Globus pallidus (tissue), 1 donor: ENCODE measurements at places on chromosomes 16 and 17.

- DNase-seq, result no peak
These were observed 12.0 kb upstream of the TRPV1 start for GRCh38 chr17:3621146-3621720.

- DNase-seq, result no peak
These were observed 61.9 kb upstream of the RBBP6 start for GRCh38 chr16:24477492-24477891.

- peak; percentile 55 for DNase-seq
These were observed at the start of gene SLC12A4 for GRCh38 chr16:67968400-67969253. SLC12A4 (minus strand) TSS chr16:67968637; CDS start chr16:67968553, 84 bp downstream.

DNA sequence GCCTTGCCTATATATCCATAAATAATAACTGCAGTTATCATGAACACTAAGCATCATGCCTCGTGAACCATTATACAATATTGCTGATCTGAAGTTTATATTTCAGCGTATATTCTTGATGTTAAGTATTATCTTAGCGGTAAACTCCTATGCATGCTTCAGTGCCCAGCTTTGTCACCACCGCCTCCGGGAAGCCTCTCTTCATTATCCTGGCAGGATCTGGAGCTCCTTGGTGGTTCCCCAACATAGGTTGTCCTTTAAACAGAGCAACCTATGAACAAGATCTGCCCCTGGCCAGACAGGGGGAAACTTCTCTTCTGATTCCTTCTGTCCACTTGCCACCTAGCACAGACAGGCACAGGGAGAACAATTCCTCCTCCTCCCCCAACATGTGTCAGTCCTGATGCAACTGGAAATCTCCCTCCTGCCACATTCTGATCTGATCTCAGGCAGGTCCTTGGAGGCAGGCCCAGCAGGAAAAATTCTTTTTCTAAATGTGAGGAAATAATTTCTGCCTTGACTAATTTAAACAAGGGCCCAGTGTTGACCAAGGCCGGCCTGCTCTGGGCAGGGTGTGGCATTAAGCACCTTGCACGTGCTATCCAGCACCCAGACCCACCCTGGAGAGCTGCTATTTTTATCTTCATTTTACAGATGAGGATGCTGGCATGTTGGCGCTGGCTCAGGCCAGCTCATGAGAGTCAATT is 22.4 kb downstream of the SPNS2 start:
- DNase-seq, result no peak

GRCh38 chr16:46932802-46933201 is 40.7 kb downstream of the DNAJA2 start:
- no peak for DNase-seq

DNA sequence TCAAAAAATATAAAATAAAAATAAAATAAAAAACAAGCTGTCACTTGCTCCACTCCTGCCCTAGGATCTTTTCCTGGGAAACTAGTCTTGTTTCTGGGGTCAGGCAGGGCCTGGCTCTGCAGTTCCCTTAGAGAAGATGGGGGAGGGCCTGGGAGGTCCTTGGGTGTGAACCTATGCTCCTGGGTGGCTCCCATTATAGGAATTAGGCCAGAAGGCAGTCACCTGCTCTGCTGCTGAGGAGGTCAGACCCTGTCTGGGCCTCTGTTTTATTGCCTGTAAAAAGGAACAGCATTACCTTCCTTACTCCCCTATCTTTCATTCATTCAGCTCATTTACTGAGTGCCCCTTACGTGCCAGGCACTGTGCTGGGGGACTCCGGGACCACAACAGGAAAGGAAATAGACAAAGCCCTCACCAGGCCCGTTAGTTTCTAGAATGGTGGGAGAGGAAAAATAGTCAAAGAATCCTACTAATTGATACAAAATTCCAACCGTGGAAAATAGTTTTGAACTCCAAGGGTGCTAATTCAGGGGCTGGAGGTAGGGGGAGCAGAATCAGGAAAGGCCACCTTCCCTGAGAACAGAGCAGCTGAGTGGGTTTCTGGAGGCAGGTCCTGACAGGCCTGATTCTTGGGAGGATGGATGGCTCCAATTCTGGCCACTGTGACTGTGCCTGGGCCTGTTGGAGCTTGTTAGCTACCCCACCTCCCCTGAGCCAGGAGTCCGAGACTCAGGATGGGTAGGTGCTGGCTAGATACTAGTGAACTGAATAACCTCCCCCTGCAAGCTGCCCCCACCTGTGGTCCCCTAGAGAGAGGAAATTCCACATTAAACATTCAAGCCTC is 1.3 kb upstream of the SLC46A1 start:
- no peak for DNase-seq

GRCh38 chr16:87836844-87837581 is 32.3 kb downstream of the SLC7A5 start:
- DNase-seq, result no peak

DNA sequence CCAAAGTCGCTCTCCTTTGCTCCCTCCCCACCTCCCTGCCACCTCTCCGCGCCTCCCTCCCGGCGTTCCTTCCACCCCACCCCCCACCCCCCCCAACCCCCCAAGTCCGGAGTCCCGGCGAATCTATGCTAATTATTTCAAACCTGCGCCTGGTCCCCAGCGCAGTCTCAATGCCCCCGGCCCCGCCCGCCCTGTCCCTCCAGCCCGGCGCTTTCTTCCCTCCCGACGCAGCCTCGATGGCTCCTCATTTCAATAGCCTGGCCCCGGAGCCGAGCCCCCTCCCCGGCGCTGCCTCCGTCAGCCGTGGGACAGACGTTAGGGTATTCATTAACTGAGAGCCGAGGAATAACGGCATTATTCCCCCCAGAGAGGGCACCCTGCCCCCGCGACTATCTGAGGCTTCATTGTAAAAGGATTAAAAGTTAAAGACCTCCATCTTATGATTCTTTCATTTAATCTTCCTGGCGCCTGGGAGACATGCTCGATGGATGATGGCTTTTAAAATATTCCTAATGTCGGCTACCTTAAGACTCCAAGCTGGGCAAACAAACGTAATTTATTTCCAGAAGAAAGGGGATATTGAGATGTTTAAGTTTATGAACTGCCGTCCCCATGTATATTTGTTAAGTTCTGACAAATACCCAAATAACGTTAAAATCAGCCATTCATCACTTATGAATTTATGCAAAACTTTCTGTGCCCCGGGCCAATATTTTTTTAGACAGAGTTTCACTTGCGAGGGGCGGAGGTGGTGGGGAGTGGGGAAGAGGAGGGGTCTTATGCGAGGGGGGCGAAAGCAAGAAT is 3.4 kb downstream of the NOG start:
- DNase-seq, result no peak

- DNase-seq, result no peak
These were observed 90.8 kb downstream of the SHISA6 start for GRCh38 chr17:11331547-11332513.

- peak; percentile 59 for DNase-seq
These were observed 6.2 kb downstream of the AKAP1 start for GRCh38 chr17:57091186-57091618.

GRCh38 chr17:81008140-81008539 is 16.5 kb downstream of the CHMP6 start:
- DNase-seq, result no peak

- DNase-seq, result peak; percentile 11
These were observed 31.6 kb downstream of the TEKT5 start for GRCh38 chr16:10663146-10663545.

GRCh38 chr16:3919413-3919812 is 38.9 kb upstream of the CREBBP start:
- no peak for DNase-seq

GRCh38 chr17:48799069-48799723 is 17.8 kb downstream of the TTLL6 start:
- no peak for DNase-seq

DNA sequence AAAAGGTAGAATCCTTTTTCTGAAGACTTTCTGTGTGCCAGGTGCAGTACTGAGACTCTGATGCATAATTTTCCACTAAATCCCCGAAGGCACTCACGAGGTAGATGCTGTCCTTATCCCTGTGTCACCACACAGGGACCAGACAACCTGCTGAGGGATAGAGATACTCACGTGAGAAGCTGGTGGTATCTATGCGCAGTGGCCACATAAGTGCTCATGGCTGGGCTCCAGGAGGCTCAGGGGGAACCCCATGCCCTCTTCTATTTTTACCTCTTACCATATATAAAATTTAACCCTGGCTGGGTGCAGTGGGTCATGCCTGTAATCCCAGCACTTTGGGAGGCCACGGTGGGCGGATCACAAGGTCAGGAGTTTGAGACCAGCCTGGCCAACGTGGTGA is 38.3 kb downstream of the NT5M start:
- DNase-seq, result no peak

GRCh38 chr17:56185491-56186221 is 32.4 kb downstream of the ANKFN1 start:
- no peak for DNase-seq

GRCh38 chr17:61217878-61218437 is 181.7 kb upstream of the TBX2 start:
- no peak for DNase-seq
